ENCODE measurements at places on chromosomes 5 and 9.

DNA sequence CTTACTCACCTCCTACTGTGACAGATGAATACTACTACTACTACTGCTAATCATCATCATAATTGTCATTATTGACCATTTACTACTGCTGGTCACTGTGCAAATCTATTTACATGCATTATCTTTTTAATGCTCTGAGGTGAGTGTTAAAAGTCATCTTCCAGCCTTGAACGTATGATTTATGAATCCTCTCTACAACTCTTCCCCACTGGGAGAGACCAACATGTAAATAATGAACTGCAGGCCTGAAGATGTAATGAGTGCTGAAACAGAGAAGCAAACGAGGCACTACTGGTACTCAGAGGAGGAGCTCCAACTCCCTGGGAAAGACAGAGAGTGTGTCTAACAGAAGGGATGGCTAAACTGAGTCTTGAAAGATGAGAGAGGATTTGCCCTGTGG lies 95.4 kb downstream of the JAKMIP2 start:
- DNase-seq, result no peak

DNA sequence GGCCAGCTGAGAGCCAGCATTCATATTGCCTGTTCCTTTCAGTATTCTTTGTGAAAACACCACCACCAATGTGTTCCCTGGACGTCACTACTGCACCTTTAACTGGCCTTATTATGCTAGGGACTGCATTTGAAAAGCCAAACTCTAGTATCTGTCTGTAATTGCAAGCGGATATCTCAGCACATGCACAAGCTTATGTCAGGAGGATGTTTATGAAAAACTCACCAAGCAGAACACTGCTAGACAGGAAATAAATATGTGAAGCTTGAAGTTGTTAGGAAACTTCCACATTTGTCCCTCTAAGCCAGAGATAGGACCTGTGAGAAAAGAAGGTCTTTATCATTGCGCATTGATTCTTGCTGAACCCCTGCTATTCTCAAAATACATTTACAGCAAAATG lies 135.4 kb upstream of the CCDC152 start:
- DNase-seq, result no peak

DNA sequence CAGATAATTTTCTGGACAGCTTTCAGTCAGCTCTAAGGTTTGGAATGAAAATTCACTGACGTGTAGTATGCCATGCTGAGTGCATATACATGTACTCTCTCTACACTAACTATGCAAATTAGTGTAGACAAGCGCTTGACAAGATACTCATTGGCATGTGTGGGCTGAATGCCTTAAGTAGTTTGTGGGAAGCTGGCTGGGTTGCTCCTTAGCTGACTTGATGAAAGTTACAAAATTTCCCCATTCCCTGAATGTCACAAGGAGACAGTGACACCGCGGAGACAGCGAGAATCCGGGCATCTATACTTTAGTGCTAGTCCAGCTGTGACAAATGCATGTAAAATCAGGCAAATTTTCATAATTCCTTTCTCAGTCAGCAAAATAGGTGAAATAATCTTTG lies 51.6 kb upstream of the C5orf46 start:
- no peak for DNase-seq

GRCh38 chr5:177403102-177403791 lies 2.8 kb upstream of the PFN3 start:
- DNase-seq, result no peak

DNA sequence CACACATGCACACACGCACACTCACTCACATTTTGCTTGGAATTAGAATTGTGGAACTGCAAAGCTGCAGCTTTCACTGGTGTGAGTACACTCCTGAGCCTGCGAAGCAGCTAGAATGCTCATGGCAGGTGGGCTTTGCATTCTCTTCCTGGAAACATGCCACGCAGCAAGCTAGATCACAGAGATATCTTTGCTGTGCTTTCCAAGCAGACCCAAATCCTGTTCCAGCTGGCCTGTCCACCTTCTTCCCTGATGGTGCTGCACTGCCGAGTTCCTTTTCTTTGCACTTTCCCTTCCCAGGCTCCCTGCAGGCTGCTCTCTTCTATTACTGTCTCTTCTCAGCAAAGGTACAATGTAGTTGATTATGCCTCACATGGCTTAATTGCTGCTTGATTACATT lies 92.7 kb upstream of the CKMT2 start:
- DNase-seq, result no peak

GRCh38 chr9:93087971-93088655 lies 7.9 kb upstream of the CARD19 start:
- DNase-seq, result no peak

DNA sequence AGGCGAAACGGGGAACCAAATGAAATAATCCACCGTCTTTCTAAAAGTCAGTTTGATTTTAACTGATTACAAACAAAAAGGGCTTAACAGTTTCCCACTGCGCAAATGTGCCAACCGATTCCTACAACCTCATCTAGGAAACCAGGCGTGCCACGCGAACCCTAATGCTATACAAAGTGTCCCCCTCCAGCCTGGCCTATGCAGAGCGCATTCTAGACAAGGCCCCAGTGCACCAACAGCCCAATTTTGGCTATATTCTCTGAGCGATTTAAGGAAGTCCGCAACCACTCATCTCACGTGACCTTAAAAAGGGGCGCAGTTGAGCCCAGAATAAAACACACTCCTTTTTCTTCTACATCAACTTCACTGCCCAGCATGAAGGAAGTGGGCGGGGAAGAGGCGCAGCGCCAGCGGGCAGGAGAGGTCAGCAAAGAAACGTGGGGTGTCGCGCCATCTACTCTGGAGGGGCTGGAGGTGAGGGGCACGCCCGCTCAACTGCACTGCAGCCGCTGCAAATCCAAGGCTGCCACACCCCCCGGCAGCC lies 779 bp downstream of the FAM13B start:
- DNase-seq, result peak; percentile 82

DNA sequence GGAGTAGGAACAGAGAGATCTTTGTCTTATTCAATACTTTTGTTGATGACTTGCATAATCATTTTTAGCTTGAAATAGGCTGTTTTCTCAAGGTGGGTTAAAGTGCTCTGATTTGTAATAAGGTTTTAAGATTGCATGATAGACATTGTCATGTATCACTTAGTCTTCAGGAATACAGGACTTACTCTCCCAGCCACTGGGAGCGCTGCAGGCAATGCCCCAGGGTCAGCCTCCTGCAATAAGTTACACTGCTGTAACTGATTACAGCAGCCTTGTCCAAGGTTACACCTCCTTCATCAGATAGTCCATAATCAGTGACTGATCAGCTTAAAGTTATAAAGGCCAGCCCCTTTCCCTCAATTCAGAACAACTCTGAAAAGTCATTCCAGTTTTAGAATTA lies 218.6 kb downstream of the ESM1 start:
- DNase-seq, result no peak

GRCh38 chr5:16067415-16067814 lies 112.2 kb downstream of the MARCHF11 start:
- no peak for DNase-seq

DNA sequence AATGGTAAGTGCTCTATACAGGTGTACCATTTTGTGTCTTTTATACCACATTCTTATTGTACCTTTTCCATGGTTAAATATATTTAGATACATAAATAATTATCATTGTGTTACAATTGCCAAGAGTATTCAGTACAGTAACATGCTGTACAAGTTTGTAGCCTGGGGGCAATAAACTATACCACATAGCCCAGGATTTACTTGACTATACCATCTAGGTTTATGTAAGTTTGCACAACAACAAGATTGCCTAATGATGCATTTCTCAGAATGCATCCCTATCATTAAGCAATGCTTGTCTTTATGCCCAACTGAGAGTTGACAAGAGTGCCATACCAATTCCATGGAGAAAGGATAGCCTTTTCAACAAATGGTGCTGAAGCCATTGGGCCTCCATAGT lies 136.7 kb upstream of the PJA2 start:
- DNase-seq, result no peak

DNA sequence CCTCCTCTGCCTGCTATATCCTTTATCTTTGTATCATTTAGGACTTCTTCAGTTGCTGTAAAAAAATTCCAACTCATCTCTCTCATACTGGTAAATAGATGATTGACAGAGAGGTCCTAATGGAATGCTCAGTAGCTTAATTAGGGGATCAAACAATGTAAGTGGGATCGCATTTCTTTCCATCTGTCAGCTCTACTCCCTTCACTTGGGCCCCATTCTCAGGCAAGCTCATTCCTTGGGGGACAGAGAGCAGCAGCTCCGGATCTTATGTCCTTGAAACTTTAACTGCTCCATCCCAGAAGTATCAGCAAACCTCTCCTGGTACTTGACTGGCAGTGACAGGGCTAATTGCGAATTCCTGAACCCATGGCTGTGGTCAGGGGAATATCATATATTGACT lies 146.7 kb downstream of the YTHDC2 start:
- DNase-seq, result no peak

DNA sequence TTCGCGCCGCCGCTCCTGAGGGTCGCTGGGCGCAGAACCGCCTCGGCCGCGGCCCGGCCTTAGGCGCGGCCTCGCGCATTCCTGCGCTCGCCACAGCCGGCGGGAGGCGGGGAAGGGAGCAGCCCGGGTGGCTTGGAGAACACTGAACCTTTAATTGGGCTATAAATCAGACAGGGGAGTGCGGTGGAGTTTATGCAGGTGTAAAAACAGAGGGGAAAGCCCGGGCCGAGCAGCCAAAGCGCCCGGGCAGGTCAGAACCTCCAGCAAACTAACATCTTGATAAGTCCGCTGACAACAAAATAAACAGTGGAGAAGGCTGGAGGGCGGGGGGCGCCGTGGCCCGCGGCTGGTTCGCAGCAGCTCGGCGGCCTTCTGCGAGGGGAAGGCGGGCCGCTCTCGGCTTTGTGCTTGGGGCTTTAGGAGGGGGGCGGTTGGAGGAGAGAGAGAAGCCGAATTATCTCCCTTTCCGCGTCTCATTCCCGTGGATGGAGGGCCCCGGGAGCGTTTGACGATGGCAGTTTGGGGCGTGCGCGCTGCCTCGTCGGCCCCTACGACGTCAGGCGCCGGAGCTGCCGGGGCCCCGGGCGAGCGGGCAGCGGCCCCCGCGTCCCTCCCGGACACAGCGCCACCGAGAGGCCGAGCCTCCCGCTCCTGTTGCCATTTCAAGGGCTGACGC lies 11.3 kb downstream of the FOXD1 start:
- DNase-seq, result no peak

DNA sequence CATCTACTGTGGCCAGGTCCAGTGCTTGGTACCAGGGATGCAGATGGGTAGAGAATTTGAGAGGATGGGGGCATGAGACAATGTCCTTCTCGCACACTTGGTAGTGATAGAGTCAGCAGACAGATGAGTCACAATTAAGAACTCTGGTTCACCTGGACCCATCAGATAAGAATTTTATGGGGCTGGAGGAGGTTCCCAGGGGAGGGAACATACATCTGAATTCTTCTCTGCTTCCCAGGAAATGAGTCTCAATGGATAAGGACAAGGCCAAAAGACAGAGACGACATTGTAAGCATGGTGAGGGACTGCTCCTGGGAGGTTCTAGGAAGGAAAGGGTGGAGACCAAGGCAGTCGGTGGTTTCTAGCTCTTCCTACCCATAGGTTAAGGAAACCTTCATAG lies 5.3 kb downstream of the SLC4A9 start:
- DNase-seq, result no peak

GRCh38 chr5:39623291-39623865 lies 198.6 kb upstream of the DAB2 start:
- DNase-seq, result no peak

DNA sequence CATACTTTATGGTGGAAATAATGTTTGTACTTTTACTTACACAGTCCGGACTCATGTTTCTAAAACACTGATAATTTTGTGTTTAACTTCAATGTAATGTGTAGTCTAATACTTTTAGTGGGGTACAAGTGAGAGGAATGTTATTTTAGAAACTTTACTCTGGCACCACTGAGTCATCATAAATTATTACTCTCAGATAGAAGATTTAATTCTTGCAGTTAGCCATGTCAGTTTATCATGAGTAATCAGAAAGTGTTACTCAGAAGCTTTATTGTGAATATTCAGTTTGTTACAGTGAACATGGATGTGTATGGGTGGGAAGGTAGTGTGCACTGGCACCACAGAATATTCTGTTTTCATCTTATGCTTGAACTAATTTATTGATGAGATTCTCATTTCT lies 20.0 kb downstream of the OGN start:
- no peak for DNase-seq

DNA sequence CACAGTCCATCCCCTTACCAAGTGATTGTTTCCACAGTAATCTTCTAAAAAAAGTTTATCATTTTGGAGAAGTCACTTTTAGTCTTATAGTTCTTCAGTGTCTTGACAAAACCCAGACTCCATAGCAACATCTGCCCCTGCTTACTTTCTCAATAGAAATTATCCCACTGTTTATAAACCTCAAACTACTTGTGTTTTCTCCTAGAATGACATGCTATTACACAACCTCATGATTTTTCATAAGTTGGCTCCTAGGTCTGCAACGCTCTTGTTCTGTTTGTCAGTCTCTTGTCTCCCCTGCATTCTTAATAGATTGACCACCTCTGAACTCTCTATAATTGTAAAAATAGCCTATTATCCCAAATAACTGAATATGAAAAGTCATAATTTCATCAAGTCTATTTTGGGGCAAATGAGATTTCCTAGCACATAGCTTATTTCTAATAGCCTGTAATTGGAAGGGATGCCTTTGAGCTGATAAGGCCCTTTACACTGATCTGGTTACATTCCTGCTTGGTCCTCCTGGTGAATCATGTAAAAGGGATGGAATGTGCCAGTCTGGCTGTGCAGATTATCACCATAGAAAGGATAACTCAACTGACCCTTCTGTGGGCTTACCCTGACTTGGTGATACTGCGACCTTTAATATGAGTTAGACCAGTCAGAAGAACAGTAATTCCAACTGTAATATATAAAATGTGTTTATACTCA lies 69.6 kb downstream of the CHSY3 start:
- no peak for DNase-seq

DNA sequence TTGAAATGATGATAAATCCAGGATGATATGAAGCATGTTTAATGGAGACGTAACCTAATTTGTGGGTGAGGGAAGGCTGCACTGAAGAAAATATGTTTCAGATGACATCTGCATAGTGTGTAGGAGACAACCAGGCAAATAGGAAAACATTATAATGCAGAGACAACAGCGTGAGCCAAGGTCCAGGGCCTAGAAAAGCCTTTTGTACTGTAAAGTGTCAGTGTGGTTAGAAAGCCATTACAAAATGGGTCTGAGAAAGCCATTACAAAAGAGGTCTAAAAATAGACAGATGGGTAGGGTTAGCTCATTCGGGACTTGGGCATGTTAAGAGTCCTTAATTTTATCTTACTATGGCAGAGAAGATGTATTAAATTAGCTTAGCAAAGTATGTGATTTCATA lies 14.9 kb upstream of the GABRG2 start:
- no peak for DNase-seq

- DNase-seq, result no peak
These were observed 81.7 kb downstream of the HMHB1 start for GRCh38 chr5:143893638-143894037.

GRCh38 chr5:145975361-145976066 lies 39.1 kb downstream of the SH3RF2 start:
- DNase-seq, result no peak

- peak; percentile 94 for DNase-seq
These were observed 196.2 kb downstream of the DTWD2 start for GRCh38 chr5:118791926-118792734.

- DNase-seq, result no peak
These were observed 267.5 kb downstream of the ACTL7B start for GRCh38 chr9:108588246-108588645.

- DNase-seq, result no peak
These were observed 36.1 kb downstream of the PRRX2 start for GRCh38 chr9:129701549-129701948.

Measured in pons (tissue), 1 donor.